ENCODE measurements at places on chromosomes 4 and X. TPM values are rescaled to one million over a fixed set of nuclear protein-coding genes. Genes with fewer than 3 reads are reported as not detected.

GRCh38 chr4:4439782-4440181 lies 52.9 kb downstream of the NSG1 start:
- H3K27ac ChIP-seq: no peak overlapping the region
- H3K4me1 ChIP-seq: no peaks in the 10 kb centered on the region
- DNase-seq: no peak
- H3K27me3 ChIP-seq: no peaks in the 10 kb centered on the region
- no peaks in the 10 kb centered on the region for H3K36me3 ChIP-seq
- H3K4me3 ChIP-seq: no peak overlapping the region

GRCh38 chr4:48575964-48576363 lies 85.9 kb downstream of the ZAR1 start:
- no peaks in the 10 kb centered on the region for H3K27me3 ChIP-seq
- no peak overlapping the region for H3K4me3 ChIP-seq
- peaks cover 6% of the 10 kb centered on the region for H3K36me3 ChIP-seq
- peak; percentile 27 for DNase-seq
- 0 out of 2 replicates have a peak, but pooled peaks cover 2% of the 10 kb centered on the region for H3K4me1 ChIP-seq

DNA sequence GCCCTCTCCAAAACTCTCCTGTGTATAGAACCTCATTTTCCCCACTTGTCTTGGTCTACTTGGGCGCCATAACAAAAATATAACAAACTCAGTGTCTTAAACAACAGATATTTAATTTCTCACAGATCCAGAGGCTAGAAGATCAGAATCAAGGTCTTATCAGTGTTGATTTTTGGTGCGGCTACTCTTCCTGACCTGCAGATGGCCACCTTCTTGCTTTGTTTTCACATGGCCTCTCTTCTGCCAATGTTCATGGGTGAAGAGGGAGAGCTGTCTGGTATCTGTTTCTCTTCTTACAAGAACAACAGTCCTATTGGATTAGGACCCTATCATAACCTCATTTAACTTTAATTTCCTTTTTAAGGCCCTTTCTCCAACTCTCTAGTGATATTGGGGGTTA lies 177.3 kb downstream of the PABPC4L start:
- H3K36me3 ChIP-seq: no peaks in the 10 kb centered on the region
- H3K27me3 ChIP-seq: no peaks in the 10 kb centered on the region
- H3K4me1 ChIP-seq: peaks cover 16% of the 10 kb centered on the region
- DNase-seq: peak; percentile 23
- no peak overlapping the region for H3K4me3 ChIP-seq

DNA sequence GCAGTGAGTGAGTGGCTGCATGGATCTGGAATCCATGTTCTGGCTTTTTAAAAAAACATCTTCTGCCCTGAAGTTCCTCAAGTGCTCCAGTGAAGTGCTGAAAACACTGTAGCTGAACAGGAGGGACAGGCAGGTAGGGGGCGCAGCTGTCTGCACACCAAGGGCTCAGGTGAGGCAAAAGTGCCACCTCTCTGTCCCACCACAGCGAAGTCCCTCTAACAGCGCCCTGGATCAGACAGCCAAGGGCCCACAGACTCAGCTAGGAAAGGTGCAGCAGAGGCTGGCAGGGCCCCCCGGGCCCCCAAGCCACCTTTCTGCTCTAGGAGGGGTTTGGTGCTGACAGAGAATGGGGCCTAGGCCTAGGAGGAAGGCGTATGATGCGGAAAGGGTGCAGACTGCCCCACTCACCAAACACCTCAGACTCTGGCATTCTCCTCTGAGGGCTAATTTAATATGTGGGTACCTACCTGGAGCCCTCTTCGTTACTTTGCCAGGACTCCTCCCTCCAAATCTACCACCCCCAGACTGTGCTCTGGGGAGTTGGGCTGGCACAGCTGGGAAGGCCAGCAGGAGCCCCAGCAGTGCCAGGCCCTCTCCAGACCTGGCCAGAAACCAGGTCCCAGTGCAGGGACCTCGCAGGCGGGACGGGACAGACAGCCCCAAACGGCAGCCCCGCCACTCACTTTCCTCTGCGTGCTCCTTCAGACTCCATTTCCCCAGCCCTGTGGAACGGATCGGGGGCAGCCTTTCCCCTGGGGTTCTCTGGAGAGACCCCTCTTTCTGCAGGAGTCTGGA lies 73.7 kb downstream of the ENPP6 start:
- no peak overlapping the region for H3K4me3 ChIP-seq
- peaks cover 38% of the 10 kb centered on the region for H3K27me3 ChIP-seq
- peak; percentile 7 for DNase-seq
- H3K27ac ChIP-seq: no peak overlapping the region

DNA sequence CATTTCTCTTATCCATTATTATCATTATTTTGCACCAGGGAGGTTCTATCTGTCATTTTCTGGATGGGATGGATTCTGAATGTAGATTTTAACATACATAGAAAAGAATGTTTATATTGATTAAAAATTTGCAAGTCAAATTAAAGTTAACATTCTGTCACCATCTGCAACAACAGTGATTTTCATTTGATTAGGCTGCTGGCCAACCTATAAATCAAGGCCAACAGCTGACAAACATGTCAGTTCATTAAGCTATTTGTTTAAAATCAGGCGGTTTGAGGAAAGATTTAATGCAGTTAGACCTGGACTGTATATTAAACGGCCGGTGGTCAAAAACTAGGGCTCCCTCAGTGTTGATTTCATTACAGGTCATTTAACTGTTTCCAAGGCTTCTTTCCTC lies 109.5 kb upstream of the CBR4 start:
- no peak overlapping the region for H3K27ac ChIP-seq
- no peak for DNase-seq
- H3K4me1 ChIP-seq: peaks cover 30% of the 10 kb centered on the region

- no peak overlapping the region for H3K4me3 ChIP-seq
- H3K36me3 ChIP-seq: no peaks in the 10 kb centered on the region
- H3K4me1 ChIP-seq: no peaks in the 10 kb centered on the region
- H3K27ac ChIP-seq: no peak overlapping the region
- peaks cover 10% of the 10 kb centered on the region for H3K27me3 ChIP-seq
These were observed 534.7 kb downstream of the KCNIP4 start for GRCh38 chr4:21413807-21414370.

GRCh38 chr4:37970702-37971101 lies 10.5 kb downstream of the PTTG2 start:
- no peak overlapping the region for H3K4me3 ChIP-seq
- DNase-seq: peak; percentile 59
- H3K4me1 ChIP-seq: peaks cover 4% of the 10 kb centered on the region
- no peaks in the 10 kb centered on the region for H3K27me3 ChIP-seq
- no peaks in the 10 kb centered on the region for H3K36me3 ChIP-seq

Gene FAT1
- total RNA-seq: 92.4 TPM

Gene GPM6B
- total RNA-seq: 0.98 TPM

Gene CC2D2A
- total RNA-seq: 13.1 TPM

Gene PDGFRA
- total RNA-seq: 1.1 TPM

Gene RUFY3
- 22.1 TPM for total RNA-seq

Gene NAAA
- 48.6 TPM for total RNA-seq

Gene SOX3
- total RNA-seq: not detected

Gene TKTL2
- total RNA-seq: not detected

Data from PC-3 (cell line).